Hematopoietic multipotent progenitor cell (in vitro differentiated cells): ENCODE measurements at places on chromosomes 2 and 18.

- peak; percentile 36 for DNase-seq
These were observed 229.1 kb upstream of the SLC14A2 start for GRCh38 chr18:45386041-45386655.

DNA sequence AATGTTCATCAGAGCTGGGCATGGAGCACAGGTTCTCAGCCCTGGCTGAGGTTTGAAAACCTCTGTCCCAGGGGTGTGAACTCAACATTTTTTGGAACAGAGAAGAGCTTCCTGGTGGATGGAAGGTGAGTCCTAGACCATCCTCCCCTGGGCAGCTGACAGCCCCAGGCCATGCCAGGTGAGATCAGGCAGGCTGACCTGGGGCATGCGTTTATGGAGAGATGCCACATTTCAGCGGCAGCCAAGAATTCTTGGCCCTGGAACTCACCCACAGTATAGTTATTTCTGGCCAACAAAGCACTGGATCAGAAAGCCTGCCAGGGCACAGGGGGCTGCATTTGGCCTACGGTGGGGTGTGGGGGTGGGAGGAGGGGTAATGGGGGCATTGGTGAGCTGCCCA is 83.8 kb downstream of the EDAR start:
- DNase-seq = no peak

DNA sequence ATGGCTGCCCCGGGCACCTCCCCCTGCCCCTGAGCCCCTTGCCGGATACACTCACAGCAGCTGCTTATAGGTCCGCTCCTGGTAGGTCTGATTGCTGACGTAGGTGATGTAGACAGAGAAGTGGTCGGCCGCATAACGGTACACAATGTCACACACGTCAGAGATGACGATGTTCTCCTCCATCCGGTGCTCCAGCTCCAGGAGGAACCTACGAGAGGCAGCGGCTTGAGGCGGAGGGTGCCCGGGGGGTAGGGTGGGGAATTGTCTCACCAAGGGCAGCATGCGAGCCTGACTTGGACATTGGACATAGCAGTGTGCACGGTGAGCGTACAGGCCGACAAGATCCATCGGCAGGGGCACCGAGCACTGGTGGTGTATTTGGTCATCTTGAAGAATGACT is 22.8 kb downstream of the SNORC start:
- DNase-seq = no peak

DNA sequence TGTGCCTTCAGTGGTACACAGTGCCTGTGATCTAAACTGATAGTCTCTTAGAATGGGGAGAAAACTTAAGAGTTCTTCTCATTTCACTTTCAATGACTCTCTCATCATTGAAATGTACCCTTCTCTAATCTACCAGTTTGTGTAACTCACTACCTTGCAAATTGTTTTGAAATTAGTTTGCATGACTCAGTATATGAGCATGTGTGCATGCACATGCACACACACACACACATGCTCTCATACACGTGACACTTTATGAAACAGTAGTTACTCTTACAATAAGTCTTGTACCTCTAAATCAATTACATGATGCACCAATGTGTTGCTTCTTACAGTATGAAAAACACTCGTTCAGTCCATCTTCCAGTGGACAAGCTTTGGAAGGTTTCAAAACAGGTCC is 10.6 kb downstream of the LYPD6B start:
- DNase-seq = no peak

DNA sequence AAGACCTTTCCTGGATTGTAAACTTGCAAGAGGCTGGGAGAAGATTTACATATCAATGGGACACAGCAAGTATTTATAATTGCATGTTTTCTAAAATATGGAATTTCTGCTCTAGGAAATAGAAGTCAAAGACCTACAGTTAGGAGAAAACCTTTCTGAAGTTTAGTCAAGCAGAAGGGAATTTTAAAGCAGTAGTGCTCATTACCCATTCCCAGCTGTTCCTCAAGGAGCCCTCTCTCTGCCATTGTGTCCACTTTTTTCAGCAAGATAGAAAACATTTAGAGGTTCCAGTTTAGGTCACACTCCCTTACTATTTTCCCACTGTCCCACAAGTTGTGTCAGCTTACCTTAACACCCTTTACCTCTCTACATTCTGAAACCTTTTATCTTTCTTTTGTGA is 584.0 kb upstream of the CHAC2 start:
- no peak for DNase-seq

GRCh38 chr2:68060652-68061051 is 2.2 kb downstream of the C1D start:
- no peak for DNase-seq

- DNase-seq = peak; percentile 45
These were observed 697 bp upstream of the SPATS2L start for GRCh38 chr2:200305797-200306195.

- DNase-seq = no peak
These were observed 130.8 kb upstream of the MSH6 start for GRCh38 chr2:47652061-47652690.

DNA sequence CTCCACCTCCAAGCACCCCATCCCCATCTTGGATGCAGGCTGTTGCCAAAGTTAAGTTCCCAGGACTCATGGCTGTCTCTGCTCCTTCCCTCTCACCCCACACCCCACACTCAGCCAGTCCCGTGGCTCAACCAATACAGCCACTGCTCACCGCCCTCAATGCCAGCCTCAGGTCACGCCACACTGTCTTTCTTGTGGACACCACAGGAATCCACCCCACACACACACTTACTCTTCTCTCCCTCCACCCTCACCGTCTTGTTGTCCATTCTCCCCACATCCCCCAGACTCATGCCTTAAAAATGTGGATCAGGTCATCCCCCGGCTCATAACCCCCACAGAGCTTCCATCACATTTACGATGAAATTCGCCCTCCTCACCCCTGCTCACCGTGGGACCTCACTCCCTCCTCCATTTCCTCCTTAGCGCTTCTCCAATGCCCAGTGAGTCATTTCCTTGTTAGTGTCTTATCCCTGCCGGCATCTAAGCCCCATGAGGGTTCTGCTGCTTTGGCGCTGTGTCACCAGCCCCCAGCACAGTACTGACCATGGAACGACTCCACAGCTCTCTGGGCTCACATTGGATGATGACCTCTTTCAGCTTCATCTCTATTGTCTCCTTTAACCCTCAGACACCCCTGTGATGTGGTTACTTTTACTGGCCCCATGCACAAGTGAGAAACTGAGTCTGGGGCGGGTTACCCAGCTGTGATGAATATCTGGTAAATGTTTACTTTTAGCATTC is 13.8 kb downstream of the MLPH start:
- DNase-seq = no peak

DNA sequence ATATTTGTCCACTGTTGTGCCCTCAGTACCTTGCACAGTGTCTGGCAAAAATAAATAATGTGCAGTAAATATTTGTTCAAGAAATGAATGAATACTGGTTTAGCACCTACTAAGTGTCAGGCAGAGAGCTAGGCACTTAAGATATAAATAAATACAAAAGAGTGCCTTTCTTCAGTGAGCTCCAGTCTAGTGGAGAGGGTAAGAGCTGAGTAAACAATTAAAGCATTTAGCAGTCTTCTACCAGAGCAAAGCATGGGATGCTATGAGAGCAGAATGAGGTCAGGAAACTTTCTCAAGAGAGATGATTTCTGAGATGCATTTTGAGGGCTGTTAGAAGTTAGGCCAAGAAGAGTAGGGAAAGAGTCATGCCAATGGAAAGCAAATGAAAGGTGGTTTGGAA is 314.7 kb downstream of the DSC3 start:
- no peak for DNase-seq

DNA sequence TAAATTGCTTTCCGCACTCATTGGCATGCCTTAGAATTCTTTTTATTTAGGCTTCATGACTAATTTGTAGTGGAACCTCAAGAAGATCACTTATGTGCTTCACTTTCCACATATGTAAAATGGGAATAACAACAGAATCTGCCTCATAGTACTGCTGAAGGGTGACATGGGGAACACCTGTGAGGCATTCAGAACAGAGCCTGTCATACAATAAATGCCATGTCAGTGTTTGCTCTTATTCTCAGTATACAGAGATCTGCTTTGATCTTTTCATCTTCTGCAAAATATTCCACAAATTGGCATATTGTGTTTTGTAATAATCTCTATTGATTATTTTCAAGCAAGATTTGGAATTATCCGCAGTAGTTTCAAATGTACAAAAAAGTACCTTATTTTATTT is 17.4 kb upstream of the CPS1 start:
- DNase-seq = no peak

DNA sequence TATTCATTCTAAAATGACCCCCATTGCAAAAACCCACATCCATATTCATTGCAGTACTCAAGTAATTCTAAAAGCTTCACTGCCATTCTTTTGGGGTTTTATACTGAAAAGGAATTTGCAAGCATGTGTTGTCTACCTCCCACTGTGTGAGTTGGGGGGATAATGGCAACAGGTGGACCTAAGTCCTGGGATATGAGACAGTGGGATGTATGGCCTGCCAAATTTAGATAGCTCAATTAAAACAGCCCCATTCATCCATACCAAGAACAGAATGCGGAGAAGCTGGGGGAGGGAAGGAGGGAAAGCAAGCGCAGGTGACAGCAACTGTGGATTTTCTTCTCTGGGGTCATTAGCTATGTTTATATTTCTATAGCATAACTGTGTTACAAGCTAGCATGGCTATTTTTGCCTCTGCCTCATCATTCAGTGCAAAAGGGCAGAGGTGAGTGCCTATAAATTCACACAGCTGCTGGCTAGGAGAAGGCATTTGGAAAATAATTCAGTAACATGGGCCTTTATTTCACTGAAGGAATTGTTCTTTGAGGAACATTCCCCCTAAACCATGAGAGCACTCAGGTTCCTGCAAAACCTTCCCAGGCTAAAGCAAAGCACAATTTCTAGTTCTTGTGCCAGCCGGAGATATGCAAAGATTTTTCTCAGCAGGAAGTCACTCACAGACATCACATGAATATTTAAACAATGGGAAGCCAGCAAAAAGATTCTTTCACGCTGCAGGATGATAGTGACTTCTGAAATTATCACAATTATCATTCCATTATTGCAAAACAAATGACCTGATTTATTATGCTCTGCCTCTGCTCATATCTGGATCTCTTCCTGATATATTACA is 393.9 kb upstream of the ACVR2A start:
- DNase-seq = no peak

- no peak for DNase-seq
These were observed 42.4 kb upstream of the GBX2 start for GRCh38 chr2:236210536-236210935.

- no peak for DNase-seq
These were observed 134.1 kb upstream of the CREB1 start for GRCh38 chr2:207395535-207396251.

- no peak for DNase-seq
These were observed 64.5 kb downstream of the PID1 start for GRCh38 chr2:229206548-229206947.

DNA sequence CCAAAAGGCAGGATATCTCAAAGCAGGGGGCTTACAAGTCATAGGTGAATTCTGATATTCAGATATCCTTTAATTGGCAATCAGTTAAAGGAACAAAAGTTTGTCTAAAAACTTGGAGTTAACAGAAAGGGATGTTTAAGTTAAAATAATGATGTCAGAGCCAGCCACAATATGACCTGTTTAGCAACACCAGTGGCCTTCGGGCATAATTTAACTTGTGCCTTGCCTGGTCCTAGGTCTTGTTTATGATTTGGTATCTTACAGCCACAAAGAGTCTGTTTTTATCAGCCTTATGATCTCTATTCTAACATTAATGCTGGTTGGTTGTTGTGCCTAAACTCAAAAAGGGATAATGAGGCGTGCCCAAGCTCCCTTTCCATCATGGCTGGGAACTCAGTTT is 252.9 kb downstream of the RNF152 start:
- DNase-seq = no peak

DNA sequence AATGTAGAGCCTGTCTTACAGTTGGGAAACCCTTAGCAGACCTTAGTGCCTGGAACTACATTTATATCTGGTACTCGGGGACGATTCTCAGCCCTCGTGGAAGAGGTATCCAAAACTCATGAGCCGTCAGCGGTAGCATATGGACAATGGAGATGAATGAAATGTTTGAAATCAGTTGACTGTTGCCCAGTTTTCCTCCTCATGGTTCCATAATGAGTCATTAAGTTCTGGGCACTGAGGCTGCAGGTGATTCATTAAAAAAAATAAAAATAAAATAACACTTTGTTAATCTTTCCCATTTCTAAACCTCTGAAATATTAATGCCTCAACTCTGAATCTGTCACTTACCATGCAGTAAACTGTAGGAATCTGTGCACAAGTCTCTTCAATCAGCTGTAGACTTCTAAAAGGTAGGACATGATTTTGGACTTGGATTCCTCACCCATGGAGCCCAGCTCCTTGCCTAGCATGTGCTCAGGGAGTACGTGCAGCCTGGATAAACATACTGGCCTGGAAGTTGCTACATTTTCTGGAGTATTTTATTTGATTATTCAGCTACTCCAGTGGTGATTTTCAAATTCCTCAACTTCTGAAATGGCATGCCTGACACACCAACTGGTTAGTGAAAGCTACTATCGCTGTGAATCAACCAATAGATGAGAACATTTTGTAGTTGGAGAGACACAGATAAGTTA is 979.2 kb downstream of the CNTNAP5 start:
- no peak for DNase-seq

DNA sequence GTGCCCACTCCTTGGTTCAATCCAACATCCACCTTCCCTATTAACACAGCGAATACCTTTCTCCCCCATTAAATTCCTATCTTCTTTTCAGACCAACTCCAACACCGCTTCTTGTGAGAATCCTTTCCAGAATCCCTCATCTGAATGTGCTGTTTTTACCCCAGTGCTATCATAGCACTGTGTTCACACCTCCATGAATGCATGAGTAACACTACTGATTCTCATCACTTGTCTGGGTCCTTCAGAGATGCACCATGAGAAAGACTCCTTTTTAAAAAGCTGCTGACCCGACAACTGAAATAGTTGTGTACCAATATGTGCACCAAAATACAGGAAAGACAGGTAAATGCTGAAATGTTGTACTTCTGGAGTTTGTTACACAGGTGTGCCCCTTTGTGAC is 18.8 kb downstream of the MGAT4A start:
- no peak for DNase-seq

DNA sequence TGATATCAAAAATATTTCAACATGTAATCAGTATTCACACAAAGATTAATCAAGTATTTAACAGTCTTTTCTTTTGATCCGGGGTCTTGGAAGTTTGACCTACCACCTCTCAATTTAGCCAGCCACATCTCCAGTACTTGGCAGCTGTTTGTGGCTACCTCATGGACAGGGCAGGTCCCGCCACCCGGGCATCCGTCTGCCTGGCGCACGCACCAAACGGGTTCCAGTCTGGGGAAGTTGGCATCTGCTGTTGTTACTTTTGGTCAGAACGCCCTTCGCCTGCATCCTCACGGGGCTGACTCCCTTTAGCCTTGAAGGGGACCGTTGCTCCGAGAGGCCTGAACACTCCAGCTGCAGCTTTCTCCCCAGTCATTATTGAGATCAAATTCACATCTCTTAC is 81.7 kb downstream of the NEDD4L start:
- DNase-seq = no peak
